ENCODE measurements at places on chromosomes 16 and 17.

GRCh38 chr16:27439271-27440018 lies 37.5 kb downstream of the IL21R start:
- DNase-seq: no peak

- no peak for DNase-seq
These were observed 47.4 kb upstream of the MEIOC start for GRCh38 chr17:44608727-44609435.

DNA sequence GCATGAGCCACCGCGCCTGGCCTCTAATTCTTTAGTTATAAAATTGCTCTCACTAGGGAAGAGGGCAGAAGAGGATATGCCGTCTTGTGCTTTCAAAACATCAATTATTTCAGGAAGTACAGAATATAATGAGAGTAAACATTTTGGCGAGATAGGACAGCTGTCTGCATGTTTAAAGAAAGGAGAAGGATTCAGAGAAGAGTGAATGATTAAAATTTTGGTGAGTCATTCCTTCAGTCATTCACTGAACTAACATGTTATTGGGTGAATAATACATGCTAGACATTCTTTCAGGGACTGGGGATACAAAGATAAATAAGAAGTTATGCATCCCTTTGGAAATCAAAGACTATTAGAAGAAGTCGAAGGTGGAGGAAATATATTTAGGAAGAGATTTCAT lies 590.3 kb upstream of the GOT2 start:
- DNase-seq: no peak

DNA sequence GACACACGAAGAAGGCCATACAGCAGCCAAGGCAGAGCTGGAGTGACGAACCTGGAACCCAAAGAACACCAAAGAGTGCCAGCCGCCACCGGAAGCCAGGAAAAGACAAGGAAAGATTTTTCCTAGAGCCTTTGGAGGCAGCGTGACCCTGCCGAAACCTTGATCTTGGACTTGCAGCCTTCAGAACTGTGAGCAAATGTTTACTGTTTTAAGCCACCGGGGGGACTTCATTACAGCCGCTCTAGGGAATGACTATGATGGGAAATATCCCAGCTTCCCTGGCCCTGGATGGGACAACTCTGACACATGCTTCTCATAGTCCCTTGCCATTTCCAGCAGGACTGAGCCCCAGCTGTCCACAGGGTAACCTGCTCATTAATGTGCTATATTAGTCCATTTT lies 270.6 kb downstream of the HAPSTR1 start:
- no peak for DNase-seq

DNA sequence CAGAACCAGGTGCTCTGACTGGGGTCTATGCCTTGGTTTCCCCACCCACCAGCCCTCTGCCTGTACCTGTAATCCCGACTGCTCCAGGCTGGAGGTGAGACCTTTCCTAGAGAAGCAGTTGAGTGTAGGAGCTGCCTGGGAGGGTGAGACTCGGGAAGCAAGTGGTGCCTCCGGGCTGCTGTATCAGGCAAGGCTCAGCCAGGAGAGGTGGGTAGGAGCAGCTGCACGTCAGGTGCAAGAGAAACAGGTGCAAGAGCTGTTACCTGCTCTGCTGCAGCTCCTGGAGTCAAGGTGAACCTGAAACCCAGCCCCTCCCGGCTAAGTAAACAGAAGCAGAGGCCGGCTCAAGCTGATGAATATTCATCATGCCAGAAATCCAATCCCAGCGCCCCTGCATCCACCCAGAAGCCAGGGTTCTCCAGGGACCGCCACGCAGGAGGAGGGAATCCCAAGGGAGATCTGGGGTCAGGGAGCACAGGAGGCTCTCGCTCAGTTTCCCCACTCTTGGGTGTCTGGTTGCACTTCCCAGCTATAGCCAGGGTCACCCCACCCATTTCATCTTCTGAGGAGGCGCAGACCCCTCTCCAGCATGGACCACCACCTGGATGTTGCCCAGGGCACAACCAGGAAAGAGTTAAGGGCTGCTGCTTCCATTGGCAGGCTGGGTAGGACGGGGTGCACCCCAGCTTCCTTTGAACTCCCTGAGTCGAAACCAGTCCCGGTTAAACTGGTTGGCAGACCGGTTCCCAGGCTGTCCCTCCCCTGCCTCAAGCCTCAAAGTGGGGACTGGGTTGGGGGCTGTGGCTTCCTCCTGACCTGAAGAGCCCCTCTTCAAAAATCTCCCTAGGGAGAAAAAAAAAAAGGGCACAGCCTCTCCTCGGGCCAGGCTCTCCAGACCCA lies at the start of gene PRR15L:
PRR15L (minus strand) TSS at position 293 of the 900 bp plus-strand sequence. CDS start 4,649 bp downstream, outside the sequence.
- DNase-seq: no peak

- DNase-seq: no peak
These were observed 32.2 kb downstream of the MARCHF10 start for GRCh38 chr17:62775876-62776275.

GRCh38 chr16:73062743-73063733 lies 15.1 kb upstream of the ZFHX3 start:
- no peak for DNase-seq

DNA sequence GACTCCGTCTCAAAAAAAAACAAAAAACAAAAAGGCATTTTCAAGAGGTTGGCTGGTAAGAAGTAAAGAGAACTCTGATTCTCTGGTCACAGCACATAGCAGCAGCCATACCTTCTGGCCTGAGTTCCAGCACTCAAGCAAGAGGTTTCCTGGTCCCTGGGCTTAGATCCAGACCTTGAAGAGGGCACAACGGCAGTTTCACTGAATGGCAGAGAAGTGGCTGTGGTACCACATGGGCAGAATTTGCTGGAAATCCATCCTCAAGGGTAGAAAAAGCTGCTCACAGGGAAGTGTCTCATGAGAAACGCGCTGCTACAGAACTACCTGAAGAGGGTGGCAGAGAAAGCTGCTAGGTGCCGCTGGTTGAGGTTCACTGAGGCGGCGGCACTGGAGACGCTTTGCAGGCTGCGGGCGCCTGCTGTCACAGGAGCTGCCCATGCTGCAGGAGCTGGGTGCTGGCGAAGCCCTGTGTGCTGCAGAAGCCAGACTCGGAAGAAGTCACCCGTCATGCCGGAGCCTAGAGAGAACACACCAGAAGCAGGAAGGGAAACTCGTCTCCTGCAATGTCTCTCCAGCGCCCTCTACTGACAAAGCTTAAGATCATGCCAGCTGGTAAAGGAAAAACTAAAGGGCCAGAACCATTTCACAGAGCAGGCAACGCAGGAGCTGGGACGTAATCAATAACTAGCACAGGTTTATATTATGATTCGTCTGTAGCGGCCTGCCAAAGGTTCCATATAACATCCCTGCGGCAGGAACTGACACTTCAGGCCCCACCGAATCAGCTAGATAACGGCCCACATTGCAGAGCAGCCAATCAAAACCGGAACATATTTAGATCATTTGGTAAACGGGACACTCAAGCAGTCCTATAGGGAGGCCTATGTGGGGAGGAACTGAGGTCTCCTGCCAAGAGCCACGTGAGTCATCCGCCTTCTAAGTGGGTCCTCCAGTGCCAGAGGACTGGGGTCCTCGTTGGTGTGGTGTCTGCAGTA lies 5.4 kb upstream of the ZNF213 start:
- DNase-seq: no peak

GRCh38 chr16:4522051-4522581 lies 16.5 kb downstream of the CDIP1 start:
- no peak for DNase-seq

DNA sequence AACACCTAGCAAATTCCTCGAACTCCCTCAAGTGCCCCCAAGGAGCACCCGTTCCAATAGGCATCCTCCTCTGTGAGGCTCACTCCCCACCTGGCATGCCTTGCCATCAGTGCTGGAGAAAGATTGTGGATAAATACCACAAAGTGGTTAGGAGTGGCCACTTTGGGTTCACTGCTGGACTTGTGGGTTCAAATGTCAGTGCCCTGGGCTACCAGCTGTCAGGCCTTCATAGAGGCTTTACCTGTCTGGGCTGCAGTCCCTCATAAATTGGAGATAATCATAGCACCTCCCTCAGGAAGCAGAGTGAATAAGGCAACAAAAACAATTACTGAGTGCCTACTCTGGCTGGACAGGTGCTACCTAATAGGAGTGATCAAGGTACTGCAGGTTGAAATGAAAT lies 1.5 kb upstream of the SYT17 start:
- DNase-seq: no peak

- DNase-seq: no peak
These were observed 206.2 kb downstream of the ANKFN1 start for GRCh38 chr17:56359518-56359917.

GRCh38 chr17:40598619-40599467 lies 33.6 kb upstream of the CCR7 start:
- DNase-seq: no peak

- DNase-seq: no peak
These were observed 22.9 kb downstream of the CDIP1 start for GRCh38 chr16:4515611-4516233.

- DNase-seq: no peak
These were observed 54.3 kb upstream of the RBFOX3 start for GRCh38 chr17:79664930-79665737.

GRCh38 chr17:67525239-67526135 lies 148.4 kb downstream of the PITPNC1 start:
- DNase-seq: no peak
